ENCODE measurements at places on chromosomes 6 and 20. TPM values are rescaled to one million over a fixed set of nuclear protein-coding genes. Genes with fewer than 3 reads are reported as not detected.
A peak's percentile ranks its signal among the peaks of the same experiment; 100 is the strongest.

Gene PBOV1
- total RNA-seq, result not detected

Gene RBM24
- 189 TPM for total RNA-seq

Gene VGLL2
- total RNA-seq, result 2.4 TPM

Gene SEL1L2
- 1.4 TPM for total RNA-seq

Gene DZANK1
- 0.60 TPM for total RNA-seq

Gene PSORS1C2
- not detected for total RNA-seq

Gene ABHD16B
- not detected for total RNA-seq

Gene THBD
- total RNA-seq, result 13.8 TPM

Gene PRKN
- 25.5 TPM for total RNA-seq

GRCh38 chr6:154341871-154342270, 14.7 kb downstream of the IPCEF1 start:
- no peaks in the 10 kb centered on the region for H3K36me3 ChIP-seq
- no peaks in the 10 kb centered on the region for H3K27me3 ChIP-seq
- H3K27ac ChIP-seq, result no peak overlapping the region
- H3K4me3 ChIP-seq, result no peak overlapping the region

GRCh38 chr20:29079769-29080690, 2177.4 kb upstream of the DEFB115 start:
- H3K27ac ChIP-seq, result no peak overlapping the region
- no peaks in the 10 kb centered on the region for H3K36me3 ChIP-seq
- H3K27me3 ChIP-seq, result peaks cover 8% of the 10 kb centered on the region
- H3K4me1 ChIP-seq, result no peaks in the 10 kb centered on the region
- H3K4me3 ChIP-seq, result peak overlapping the region; percentile 52

GRCh38 chr6:137780447-137781034, 86.5 kb upstream of the TNFAIP3 start:
- peaks cover 13% of the 10 kb centered on the region for H3K4me1 ChIP-seq
- H3K27me3 ChIP-seq, result no peaks in the 10 kb centered on the region
- peak overlapping the region; percentile 7 for H3K27ac ChIP-seq

- H3K27me3 ChIP-seq, result no peaks in the 10 kb centered on the region
- H3K4me1 ChIP-seq, result no peaks in the 10 kb centered on the region
- H3K27ac ChIP-seq, result no peak overlapping the region
- H3K36me3 ChIP-seq, result no peaks in the 10 kb centered on the region
- no peak overlapping the region for H3K4me3 ChIP-seq
Measured at GRCh38 chr6:42326248-42326647, 108.6 kb upstream of the MRPS10 start.

DNA sequence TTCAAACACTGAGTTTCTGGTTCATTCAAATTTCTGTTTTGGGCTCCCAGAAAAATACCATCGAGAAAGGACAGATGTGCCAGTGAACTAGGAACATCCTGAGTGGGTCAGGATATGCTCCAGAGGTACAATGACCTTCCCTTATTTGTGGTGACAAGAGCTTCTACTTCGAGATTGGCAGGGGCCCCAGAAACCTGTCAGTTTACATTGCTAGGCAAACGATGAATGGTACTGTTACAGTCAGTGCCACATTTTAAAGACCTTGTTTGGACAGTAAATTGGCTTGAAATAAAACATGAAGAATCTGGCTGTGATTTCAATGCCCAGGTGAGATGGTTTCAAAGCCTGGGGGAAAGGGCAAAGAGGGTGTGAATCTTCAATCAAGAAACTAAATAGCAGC, 454.5 kb upstream of the ID4 start:
- H3K4me3 ChIP-seq, result no peak overlapping the region
- H3K27me3 ChIP-seq, result no peaks in the 10 kb centered on the region
- H3K27ac ChIP-seq, result no peak overlapping the region
- H3K36me3 ChIP-seq, result no peaks in the 10 kb centered on the region

GRCh38 chr20:63522981-63523611, 2.5 kb downstream of the PPDPF start:
- no peak for DNase-seq
- no peak overlapping the region for H3K27ac ChIP-seq
- peaks cover 46% of the 10 kb centered on the region for H3K4me1 ChIP-seq
- no peaks in the 10 kb centered on the region for H3K27me3 ChIP-seq
- peaks cover 15% of the 10 kb centered on the region for H3K36me3 ChIP-seq

DNA sequence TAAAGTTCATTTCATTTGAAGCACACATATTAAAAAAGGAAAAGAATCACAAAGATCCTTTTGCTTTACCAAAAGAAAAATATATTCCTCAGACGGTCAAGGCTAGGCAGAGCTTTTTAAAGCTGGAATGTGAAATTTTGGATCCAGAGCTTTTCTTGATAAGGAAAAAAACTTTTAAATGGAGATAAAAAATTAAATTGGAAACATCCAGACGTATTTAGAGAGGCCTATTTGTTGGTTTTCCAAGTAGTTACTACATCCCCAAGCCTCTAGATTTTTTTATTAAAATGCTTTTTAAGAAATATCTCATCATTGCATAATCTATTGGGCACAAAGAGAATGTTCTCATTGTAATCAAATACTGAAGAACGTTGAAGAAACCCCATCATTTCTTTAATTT, 385.7 kb upstream of the CITED2 start:
- H3K4me1 ChIP-seq, result peaks cover 75% of the 10 kb centered on the region
- H3K27ac ChIP-seq, result peak overlapping the region; percentile 1
- no peak for DNase-seq

DNA sequence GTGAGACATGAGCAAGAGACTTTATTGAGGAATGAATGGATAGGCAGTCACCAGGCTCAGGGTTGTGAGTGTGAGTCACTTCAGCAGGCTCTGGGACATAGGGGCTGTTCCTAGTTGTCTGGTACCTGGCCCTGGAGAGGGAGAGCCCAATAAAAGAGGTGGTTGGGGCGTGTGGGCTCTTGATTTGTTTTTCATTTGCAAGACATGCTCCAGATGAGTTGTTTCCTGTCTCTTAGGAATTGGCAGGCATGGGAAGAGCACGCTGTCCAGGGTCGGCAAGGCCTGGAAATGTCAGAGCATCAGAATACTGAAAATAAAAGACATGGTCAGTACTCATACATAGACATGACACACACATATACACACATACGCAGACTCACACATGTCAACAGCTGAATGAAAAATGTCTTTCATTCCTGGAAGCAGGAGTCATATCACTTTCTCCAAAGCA, 166.3 kb upstream of the SULF2 start:
- no peak overlapping the region for H3K4me3 ChIP-seq
- peaks cover 40% of the 10 kb centered on the region for H3K27me3 ChIP-seq
- no peak overlapping the region for H3K27ac ChIP-seq
- no peak for DNase-seq
- peaks cover 10% of the 10 kb centered on the region for H3K4me1 ChIP-seq

DNA sequence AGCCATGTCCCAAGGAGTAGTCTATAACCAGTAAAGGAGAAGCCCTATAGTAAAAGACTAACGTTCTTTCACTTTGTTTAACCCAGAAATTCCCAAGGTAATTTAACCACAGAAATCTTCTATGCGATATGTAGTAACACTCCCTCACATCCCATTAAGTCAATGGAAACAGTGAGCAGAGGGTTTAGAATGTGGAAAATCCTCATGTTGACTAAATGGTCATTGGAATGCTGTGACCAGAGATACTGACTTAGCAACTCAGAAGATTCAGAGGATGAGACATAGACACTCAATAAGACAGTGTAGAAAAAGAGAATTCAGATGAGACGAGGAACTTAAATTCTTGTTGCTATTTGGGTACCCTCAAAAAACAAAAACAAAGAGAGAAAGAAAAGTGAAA, 562.2 kb upstream of the NOX3 start:
- H3K36me3 ChIP-seq, result no peaks in the 10 kb centered on the region
- H3K27ac ChIP-seq, result no peak overlapping the region
- no peak for DNase-seq
- H3K4me3 ChIP-seq, result no peak overlapping the region

DNA sequence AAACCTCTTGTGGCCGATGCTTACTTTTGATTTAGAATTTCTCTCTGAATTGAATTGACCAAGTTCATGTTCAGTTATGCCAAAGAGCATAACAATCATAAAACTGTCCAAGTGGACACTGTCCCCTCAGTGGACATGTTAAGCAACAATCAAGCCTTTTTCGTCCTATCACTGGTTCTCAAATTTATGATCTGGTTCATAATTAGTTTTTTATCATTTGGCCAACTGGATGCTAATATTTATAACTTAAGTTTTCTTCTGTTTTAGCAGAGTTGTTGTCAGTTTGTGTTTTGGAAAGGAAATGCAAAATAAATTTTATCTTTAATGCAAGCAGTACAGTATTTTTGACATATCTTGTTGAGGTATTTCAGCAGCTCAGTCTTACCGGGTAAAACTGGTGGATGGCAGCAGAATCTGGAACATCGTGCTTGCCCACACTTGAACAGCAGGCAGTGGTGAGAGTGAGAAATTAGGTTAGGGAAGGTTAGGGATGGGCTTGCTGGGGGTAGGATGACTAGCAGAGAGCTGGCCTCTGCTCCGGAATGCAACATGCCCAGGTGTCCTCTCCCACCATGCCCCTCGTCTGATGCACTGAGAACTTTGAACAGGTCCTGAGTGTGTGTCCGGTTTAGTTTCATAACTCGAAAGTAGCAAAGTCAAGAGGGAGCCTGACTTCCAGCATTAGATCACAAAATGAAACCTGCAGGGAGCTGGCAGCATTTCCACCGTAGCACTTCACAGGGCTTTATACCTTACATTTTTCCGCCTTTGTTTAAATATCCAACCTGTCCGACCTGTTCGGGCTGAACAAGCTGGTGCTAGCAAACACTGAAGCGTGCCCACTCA, 93.1 kb downstream of the RREB1 start:
- no peak for DNase-seq
- H3K27me3 ChIP-seq, result no peaks in the 10 kb centered on the region
- peaks cover 27% of the 10 kb centered on the region for H3K4me1 ChIP-seq
- no peak overlapping the region for H3K4me3 ChIP-seq
- H3K27ac ChIP-seq, result no peak overlapping the region
- H3K36me3 ChIP-seq, result peaks cover 34% of the 10 kb centered on the region

- H3K27me3 ChIP-seq, result peaks cover 68% of the 10 kb centered on the region
- DNase-seq, result no peak
- H3K27ac ChIP-seq, result no peak overlapping the region
- no peak overlapping the region for H3K4me3 ChIP-seq
- no peaks in the 10 kb centered on the region for H3K36me3 ChIP-seq
- H3K4me1 ChIP-seq, result no peaks in the 10 kb centered on the region
Measured at GRCh38 chr6:159201336-159201735, 32.1 kb downstream of the FNDC1 start.

DNA sequence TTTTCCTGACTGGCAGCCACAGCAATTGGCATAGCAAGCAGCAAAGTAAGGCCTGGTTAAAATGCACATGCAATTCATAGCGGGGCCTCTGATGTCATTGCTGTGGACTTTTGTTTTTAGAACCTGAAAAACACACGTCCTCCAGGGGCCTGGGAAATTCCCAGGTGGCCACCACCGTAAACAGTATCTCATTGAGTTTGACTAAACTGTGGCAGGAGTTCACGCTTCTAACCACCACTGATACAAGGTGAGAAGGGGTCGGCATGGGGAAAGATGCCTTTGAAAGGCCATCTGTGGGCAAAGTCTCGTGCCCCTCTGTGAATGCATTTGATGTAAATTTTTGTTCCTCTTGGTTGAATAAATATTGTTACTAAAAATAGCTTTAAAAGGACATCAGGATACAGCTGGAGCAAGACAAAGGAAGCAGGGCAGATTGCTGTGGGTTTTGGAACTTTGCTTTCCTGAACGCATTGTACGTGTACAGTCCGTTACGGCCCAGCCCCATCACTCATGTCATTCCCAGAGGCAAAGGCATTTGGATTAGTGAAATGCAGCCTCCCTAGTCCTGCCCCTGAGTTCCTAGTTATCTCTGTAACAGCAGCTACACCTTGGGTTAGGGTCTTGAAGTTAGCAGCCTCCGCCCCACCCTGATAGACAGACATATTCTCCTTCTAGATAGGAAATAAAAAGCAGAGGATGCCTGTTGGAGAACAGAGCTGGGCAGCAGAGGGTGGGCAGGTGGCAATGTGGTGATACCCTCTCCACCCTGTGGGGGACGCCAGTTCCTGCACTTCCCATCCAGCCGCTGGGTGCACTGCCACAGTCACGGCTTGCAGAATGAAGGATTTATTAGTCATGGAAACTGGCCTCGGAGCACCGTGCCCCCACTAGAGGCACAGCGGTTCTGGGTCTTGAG, 80.3 kb downstream of the ZDHHC14 start:
- no peaks in the 10 kb centered on the region for H3K36me3 ChIP-seq
- no peak overlapping the region for H3K4me3 ChIP-seq
- peak overlapping the region; percentile 73 for H3K27ac ChIP-seq
- peaks cover 48% of the 10 kb centered on the region for H3K4me1 ChIP-seq

All from left ventricle myocardium inferior (tissue), 1 donor.